ENCODE measurements at places on chromosomes 5 and 9.

- peak; percentile 36 for DNase-seq
These were observed 42.5 kb upstream of the EXOC3 start for GRCh38 chr5:400282-401145.

DNA sequence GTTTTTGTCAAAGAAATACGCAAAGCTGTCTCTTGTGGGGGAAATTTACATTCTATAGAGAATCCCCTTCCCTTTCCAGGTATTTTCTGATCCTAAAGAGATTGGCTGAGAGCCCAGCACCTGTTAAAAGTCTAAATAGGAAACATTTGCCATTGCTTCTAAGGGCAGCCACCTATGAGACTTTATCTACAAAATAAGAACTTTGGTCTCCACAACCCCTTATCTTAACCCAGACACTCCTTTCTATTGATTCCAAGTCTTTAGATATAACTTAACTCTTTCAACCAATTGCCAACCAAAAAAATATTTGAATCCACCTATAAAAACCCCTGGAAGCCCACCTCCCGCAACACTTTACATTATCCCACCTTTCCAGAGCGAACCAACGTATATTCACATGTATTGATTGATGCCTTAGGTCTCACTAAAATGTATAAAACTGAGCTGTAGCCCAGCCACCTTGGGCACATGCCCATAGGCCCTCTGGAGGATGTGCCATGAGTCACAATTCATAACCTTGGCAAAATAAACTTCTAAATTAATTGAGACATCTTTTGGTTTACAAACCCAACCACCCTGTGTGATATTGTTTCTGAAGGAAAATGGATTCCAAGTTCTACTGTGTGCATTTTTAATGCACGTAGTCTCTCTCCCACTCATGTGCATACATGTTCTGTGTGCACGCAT is 211.4 kb downstream of the GAS1 start:
- DNase-seq, result no peak

- DNase-seq, result no peak
These were observed 5.9 kb upstream of the ZFP62 start for GRCh38 chr5:180866985-180867384.

DNA sequence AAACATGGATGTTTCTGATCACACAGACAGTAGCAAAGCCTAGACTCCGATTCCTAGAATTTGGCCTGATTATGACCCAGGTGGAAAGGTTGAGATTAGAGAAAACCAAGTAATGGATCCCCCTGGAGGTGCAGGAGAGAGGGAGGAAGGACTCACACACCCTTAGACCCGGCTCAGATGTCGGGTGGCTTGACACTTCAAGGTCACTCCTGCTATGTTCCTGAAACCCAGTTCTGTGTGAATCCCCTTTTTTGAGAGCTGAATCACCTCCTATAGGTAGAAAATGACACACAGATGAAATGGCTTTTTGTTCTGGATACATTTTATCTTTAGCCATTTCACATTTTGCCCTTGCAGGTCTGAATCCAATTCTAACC is 192.8 kb downstream of the ARRDC3 start:
- DNase-seq, result no peak

GRCh38 chr5:42518595-42519221 is 95.5 kb downstream of the GHR start:
- DNase-seq, result no peak

GRCh38 chr9:114174876-114175771 is 19.8 kb downstream of the COL27A1 start:
- no peak for DNase-seq

DNA sequence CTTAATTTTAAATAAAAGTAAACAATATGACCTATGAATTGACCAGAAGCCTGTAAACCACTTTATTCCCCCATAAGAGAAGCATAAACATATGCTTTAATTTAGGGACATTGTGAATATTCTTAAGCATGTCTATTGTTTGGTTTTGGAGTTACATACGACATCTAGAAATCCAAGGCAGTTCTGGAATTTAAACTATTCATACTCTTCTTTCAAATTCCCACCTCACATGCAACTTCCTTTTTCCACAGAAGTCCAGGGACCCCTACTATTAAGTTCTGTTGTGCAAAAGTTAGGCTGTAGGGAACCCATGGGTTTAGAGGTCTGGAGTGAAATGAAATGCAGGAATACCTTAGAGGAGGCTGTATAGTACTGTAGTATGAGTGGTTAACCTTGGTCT is 2.1 kb downstream of the RIC1 start:
- no peak for DNase-seq

DNA sequence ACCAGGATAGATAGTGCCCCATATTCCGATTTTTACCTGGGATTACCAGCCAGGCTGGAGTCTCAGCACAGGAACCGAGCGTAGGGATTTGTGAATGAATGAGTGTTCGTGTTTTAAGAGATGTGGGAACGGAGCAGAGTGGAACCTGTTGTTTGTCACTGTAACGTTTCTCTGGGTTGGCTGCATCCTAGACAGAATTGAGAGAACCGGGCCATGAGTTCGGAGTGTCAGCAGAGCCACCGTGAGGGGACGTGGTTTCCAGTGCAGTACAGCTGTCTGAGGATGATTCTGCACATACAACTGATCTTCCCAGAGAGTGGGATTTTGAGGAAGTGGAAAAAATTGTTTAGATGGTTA is 1.2 kb downstream of the PDE8B start:
- no peak for DNase-seq

GRCh38 chr9:114732823-114733222 is 50.8 kb upstream of the TEX48 start:
- DNase-seq, result no peak

DNA sequence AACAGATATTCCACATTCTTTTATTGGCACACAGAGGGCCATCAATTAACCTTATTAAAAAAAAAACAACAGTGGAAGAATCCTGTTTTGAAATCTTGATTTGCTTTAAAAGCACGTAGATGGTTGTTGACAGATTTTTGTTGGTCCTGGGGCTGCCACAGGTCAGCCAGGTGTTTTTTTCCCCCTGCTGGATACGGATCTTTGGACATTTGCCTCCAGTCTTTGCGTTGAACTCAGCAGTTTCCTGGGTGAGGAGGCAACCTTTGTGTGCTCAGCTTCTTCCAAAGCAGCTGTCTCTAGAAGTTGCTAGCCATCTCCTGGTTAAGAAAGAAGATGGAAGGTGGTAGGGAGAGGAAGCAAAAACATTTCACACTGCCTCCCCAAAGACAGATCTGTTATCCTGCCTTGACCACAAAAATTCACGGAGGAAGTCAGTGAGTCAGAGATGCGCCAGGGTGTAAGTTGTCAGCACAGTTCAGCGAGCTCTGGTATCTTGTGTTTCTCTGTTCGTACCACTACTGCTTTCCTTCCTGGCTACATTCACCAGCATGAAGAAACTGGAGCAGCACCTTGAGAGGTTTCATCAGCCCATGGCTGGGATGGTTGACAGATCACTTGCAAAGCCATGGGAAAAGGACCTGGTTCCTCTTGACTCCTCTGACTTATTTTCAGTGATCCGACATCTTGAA is 207.3 kb downstream of the ARHGAP26 start:
- peak; percentile 37 for DNase-seq

DNA sequence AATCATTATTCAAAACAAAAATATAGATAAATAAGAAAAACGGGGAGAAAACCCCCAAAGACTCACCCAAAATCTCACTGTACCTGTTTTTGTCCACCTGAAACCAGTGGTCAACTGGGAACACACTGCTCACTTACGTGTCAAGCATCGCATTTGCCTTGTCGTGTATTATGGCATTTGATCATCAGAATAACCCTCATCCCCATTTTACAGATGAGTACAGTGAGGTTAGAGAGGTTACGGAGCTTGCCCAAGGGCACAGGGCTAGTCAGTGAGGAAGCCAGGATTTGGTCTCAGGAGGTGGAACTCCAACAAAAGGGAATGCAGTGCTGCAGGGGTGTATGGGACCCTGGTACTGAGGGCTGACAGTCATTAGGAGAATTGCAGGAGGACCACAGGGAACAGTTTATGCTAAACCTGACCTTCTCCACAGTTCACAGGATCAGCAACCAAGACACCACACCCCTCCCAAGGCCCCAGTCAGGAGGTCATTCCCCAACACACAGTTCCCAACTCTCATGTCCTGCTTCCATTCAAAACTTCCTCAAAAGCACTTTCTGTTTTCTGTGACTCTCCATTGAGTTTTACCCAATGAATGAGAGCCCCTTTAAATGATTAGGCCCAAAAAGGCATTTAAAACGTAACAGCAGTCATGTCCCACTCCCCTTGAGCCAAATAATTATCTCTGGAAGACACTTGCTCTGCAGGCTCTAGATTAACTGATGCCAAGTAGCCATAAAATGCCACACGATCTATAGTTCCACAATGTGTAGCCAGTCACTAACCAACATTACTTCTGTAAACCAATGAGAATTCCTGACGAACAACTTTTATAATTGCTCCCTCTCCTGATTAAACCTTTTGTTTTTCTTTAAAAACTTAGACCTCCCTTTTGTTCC is 50.8 kb downstream of the CTSL start:
- no peak for DNase-seq

DNA sequence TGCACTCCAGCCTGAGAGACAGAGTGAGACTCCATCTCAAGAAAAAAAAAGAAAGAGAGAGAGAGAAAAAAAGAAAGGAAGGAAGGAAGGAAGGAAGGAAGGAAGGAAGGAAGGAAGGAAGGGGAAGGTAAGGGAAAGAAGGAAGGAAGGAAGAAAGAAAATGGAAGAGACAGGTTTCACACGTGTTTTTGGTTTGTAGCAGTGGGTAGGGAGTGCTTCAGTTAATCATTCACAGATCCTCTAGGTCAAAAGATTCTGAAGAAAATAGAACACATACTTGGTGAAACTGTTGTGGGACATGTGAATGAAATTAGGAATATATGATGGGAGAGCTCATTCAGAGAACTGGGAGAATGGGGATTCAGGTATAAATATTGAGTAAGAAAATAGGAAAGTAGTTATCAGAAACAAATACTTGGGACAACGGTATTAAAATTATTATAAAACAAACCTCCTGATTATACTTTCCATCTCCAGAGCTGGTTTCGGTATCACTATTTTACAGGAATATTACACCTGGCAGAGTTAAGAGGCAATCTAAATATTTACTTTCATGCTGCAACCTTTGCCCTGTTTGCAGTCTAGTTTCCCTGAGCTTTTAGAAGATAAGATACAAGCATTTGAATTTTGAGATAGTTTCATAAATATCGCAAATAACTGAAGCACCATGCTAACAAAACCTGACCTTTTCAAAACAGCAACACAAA is 37.2 kb downstream of the MARVELD2 start:
- DNase-seq, result no peak

DNA sequence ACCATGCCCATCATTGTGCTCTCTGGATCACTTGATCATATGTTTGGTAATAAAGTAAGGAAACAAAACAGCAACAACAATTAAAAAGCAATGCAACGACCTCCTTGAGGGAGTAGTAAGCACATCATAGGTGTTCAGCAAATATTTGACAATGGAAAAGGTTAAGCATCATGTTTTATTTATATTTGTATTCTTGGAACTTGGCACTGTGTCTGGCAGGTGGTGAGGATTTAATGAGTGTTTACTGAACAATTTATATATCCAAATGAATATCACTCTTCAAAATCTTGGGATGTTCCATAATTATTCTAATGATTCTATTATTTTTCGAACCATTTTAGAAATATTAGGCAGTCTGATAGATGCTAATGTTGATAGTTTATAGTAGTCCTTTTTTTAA is 6.2 kb downstream of the PIP5K1B start:
- DNase-seq, result no peak

DNA sequence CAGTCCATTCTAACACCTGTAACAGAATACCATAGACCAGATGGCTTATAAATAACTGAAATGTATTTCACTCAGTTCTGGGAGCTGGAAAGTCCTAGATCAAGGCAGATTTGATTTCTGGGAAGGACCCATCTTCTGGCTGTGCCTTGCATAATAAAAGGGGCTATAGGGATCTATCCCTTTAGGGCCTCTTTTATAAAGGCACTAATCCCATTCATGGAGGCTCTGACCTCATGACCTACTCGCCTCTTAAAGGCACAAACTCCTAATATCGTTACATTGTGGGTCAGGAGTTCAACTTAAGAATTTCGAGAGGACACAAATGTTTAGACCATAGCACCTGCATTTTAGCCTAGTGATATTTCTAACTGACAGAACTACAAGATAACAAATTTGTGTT is 619.0 kb downstream of the CDH18 start:
- DNase-seq, result no peak

DNA sequence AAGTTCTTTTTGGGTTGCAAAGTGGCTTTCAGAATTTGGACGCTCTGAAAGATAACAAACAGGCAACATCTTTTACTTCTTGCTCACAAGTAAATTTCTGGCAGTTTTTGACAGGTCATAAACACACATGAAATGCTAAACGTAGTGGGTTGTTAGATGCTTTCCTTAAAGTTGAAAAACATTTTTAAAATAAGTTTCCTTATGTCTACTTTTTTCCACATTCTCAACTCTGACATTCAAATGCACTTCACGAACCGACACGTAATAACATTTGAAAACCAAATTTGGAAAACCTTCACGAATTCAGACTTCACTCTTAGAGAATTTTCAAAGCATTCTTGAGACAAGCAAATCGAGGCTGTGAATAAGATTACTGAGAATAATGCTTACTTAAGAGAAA is 26.9 kb downstream of the MTX3 start:
- DNase-seq, result no peak

GRCh38 chr9:123120131-123120530 is 86.7 kb downstream of the GPR21 start:
- DNase-seq, result no peak

DNA sequence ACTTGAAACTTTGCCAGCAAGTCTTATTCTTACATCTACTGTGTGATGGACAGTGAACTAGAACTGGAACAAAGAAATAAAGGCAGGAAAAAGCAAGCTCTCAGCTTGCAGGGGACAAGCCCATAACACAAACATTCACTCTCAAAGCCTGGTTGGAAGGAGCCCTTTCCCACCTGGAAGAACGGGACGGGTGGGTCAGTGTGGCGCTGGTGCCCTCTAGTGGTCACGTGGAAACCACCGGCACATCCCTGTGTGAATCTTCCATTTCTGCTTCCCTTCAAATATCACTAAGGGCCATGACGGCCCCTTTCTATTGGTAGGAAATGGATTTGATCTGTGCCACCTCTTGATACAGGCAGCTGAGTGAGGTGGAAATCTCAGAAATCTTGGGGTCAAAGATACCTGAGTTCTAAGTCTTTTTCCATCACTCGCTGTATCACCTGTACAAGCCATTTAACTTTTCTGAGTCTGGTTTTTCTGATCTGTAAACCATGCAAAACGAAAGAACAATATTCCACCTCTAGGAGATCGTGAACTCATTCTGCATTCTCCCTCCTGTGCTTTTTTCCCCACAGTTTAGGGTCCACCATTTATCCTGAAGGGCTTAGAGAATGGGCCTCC is 211.6 kb downstream of the MSX2 start:
- peak; percentile 93 for DNase-seq

GRCh38 chr9:129419382-129419899 is 201.5 kb downstream of the C9orf50 start:
- DNase-seq, result no peak

DNA sequence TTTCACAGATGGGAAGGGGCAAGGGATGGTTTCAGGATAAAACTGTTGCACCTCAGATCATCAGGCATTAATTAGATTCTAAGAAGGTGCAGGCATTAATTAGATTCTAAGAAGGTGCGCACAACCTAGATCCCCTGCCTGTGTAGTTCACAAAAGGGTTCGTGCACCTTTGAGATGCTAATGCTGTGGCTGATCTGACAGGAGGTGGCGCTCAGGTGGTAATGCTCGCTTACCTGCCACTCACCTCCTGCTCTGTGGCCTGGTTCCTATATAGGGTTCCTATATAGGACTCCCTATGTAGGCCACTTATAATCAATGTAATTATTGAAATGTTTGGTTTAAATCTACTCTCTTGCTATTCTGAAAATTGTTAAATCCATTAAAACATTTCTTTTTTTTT is 171.0 kb downstream of the MSX2 start:
- DNase-seq, result peak; percentile 68

- DNase-seq, result peak; percentile 45
These were observed 70.3 kb upstream of the LHFPL2 start for GRCh38 chr5:78718824-78719223.
